Myometrial cell (primary cell): ENCODE measurements at places on chromosomes 7 and 10. TPM values are rescaled to one million over a fixed set of nuclear protein-coding genes. Genes with fewer than 3 reads are reported as not detected.

The SLC26A3 gene
- total RNA-seq, result not detected in 2 replicates

The SEMA3C gene
- 388 and 438 TPM in 2 replicates for total RNA-seq

The RET gene
- 0.29 and 0.35 TPM in 2 replicates for total RNA-seq

The SLC13A1 gene
- total RNA-seq, result not detected in 2 replicates

The FAM131B gene
- 0.53 and 1.2 TPM in 2 replicates for total RNA-seq

The FHIP2A gene
- total RNA-seq, result 10.7 and 12.8 TPM in 2 replicates

The CCDC172 gene
- not detected in 2 replicates for total RNA-seq

The FKBP6 gene
- not detected in 2 replicates for total RNA-seq

The PNLIPRP1 gene
- total RNA-seq, result not detected in 2 replicates

The ANTXRL gene
- not detected in 2 replicates for total RNA-seq

The WIPF3 gene
- total RNA-seq, result not detected in 2 replicates

The ABCB4 gene
- total RNA-seq, result 0.29 TPM in 1 of 2 replicates, not detected in the other

The TOMM7 gene
- total RNA-seq, result 107 and 138 TPM in 2 replicates

The CCL24 gene
- not detected in 2 replicates for total RNA-seq

The SH3PXD2A gene
- 13.0 and 16.7 TPM in 2 replicates for total RNA-seq

The IFIT1B gene
- not detected in 2 replicates for total RNA-seq

The CTAGE8 gene
- total RNA-seq, result 0.18 and 0.29 TPM in 2 replicates

The ASCC1 gene
- total RNA-seq, result 26.8 and 37.4 TPM in 2 replicates

The TMEM120A gene
- total RNA-seq, result 28.0 and 31.2 TPM in 2 replicates

The NCAPG2 gene
- 21.9 and 31.2 TPM in 2 replicates for total RNA-seq

The LBX1 gene
- not detected in 2 replicates for total RNA-seq

The DLX5 gene
- not detected in 2 replicates for total RNA-seq

The ELN gene
- 0.18 and 1.7 TPM in 2 replicates for total RNA-seq

The EBF3 gene
- total RNA-seq, result under 0.01 TPM in 1 of 2 replicates, not detected in the other

The TWNK gene
- 1.7 and 3.7 TPM in 2 replicates for total RNA-seq

The MCM7 gene
- 138 and 153 TPM in 2 replicates for total RNA-seq

The ZNF394 gene
- total RNA-seq, result 9.9 and 11.2 TPM in 2 replicates

The INSIG1 gene
- total RNA-seq, result 694 and 756 TPM in 2 replicates

The ZSWIM8 gene
- total RNA-seq, result 54.8 and 57.4 TPM in 2 replicates

The COL1A2 gene
- total RNA-seq, result 2,391 and 2,430 TPM in 2 replicates

The PIK3CG gene
- total RNA-seq, result under 0.01 TPM in 1 of 2 replicates, not detected in the other

The NCF1 gene
- total RNA-seq, result not detected in 2 replicates

The FEZF1 gene
- not detected in 2 replicates for total RNA-seq

The TNS3 gene
- 80.1 and 80.7 TPM in 2 replicates for total RNA-seq

The CCL26 gene
- 3.2 TPM in 1 of 2 replicates, not detected in the other for total RNA-seq

The TCAF2 gene
- 0.89 and 3.2 TPM in 2 replicates for total RNA-seq

The TMEM225B gene
- not detected in 2 replicates for total RNA-seq

The KIAA1217 gene
- total RNA-seq, result 3.5 and 5.0 TPM in 2 replicates

The CTBP2 gene
- total RNA-seq, result 63.6 and 72.6 TPM in 2 replicates

The AFAP1L2 gene
- total RNA-seq, result 2.3 and 6.3 TPM in 2 replicates

The HPSE2 gene
- 0.35 TPM in 1 of 2 replicates, not detected in the other for total RNA-seq

The ZNF32 gene
- total RNA-seq, result 23.1 and 23.9 TPM in 2 replicates

The DNAJC12 gene
- 1.1 and 6.1 TPM in 2 replicates for total RNA-seq
